ENCODE measurements at places on chromosomes 7 and 10.

DNA sequence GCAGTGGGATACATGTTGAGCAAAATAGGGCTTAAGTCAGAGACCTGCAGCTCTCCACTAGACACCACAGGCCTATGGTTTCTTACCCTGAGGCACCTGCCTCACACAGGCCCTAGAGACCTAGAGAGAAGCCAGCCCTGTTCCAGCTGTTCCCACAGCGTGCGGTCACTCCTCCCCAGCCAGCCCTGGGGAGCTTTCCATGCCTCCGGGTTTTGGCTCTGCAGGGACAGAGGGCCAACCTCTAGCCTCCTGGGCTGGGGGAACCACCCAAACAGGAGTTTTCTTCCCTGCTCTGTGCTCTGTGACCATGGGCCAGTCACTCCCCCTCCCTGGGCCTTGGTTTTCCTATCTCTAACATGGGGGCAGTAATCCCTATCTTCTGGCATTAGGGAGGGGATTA is 33.0 kb downstream of the SH2B2 start:
- H3K4me3 ChIP-seq = no peak overlapping the region
- H3K36me3 ChIP-seq = peaks cover 5% of the 10 kb centered on the region
- no peak for DNase-seq
- H3K27me3 ChIP-seq = no peaks in the 10 kb centered on the region

- no peaks in the 10 kb centered on the region for H3K27me3 ChIP-seq
- no peak overlapping the region for H3K27ac ChIP-seq
- H3K4me3 ChIP-seq = no peak overlapping the region
- H3K36me3 ChIP-seq = peaks cover 10% of the 10 kb centered on the region
These were observed 11.6 kb downstream of the BET1 start for GRCh38 chr7:93992421-93993110.

- no peak overlapping the region for H3K27ac ChIP-seq
- no peaks in the 10 kb centered on the region for H3K36me3 ChIP-seq
- no peaks in the 10 kb centered on the region for H3K27me3 ChIP-seq
- H3K4me3 ChIP-seq = no peak overlapping the region
- peaks cover 27% of the 10 kb centered on the region for H3K4me1 ChIP-seq
These were observed 21.2 kb downstream of the CEP41 start for GRCh38 chr7:130419658-130420057.

DNA sequence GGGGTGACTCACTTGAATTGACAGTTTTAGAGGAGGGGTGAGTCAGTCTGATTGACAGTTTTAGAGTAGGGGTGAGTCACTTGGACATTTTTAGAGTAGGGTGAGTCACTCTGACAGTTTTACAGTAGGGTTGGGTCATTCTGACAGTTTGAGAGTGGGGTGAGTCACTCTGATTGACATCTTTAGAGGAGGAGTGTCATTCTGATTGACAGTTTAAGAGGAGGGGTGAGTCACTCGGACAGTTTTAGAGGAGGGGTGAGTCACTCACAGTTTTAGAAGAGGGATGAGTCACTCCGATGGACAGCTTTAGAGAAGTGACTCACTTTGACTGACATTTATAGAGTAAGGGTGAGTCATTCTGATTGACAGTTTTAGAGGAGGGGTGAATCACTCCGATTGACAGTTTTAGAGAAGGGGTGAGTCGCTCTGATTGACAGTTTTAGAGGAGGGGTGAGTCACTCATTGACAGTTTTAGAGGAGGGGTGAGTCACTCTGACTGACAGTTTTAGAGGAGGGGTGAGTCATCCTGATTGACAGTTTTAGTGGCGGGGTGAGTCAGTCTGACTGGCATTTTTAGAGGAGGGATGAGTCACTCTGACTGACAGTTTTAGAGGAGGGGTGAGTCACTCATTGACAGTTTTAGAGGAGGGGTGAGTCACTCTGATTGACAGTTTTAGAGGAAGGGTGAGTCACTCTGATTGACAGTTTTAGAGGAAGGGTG is 595.9 kb downstream of the DNAJB6 start:
- peaks cover 21% of the 10 kb centered on the region for H3K27me3 ChIP-seq
- no peak for DNase-seq
- H3K36me3 ChIP-seq = no peaks in the 10 kb centered on the region
- H3K4me1 ChIP-seq = no peaks in the 10 kb centered on the region
- no peak overlapping the region for H3K4me3 ChIP-seq

DNA sequence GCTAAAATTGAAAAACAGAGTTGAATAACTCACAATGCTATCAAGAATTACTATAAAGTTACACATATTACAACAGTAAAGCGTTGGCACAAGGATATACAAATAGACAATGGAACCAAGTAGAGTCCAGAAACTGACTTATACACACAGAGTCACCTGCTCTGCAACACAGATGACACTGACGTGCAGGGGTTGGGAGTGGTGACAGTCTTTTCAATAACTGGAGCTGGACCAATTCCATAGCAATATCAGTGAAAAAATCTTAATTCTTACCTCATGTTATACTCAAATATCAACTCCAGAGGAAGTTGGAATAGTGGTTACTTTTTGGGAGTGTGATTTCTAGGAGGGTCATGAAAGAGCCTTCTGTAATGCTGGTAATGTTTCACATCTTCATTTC is 62.5 kb upstream of the NPY start:
- DNase-seq = no peak
- H3K4me3 ChIP-seq = no peak overlapping the region
- no peaks in the 10 kb centered on the region for H3K36me3 ChIP-seq
- H3K27me3 ChIP-seq = peaks cover 9% of the 10 kb centered on the region

DNA sequence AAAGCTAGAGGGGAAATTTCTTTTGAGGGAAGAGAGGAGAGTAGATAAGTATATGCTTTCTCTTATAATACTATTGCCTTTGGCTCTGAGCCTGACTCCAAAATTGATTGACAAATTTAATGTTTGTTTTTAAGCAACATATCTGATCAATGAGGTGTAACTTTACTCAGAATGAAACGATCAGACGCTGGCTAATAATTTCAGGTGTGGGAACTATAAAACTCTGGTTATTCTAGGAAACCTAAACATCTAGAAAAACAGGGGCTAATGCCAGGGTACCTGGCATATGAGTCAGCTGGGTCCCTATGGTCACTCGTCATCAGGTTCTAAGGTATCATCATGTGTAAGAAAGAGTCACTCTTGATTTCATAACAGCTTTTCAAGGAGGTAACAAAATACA is 139.7 kb downstream of the ATE1 start:
- H3K27me3 ChIP-seq = no peaks in the 10 kb centered on the region

DNA sequence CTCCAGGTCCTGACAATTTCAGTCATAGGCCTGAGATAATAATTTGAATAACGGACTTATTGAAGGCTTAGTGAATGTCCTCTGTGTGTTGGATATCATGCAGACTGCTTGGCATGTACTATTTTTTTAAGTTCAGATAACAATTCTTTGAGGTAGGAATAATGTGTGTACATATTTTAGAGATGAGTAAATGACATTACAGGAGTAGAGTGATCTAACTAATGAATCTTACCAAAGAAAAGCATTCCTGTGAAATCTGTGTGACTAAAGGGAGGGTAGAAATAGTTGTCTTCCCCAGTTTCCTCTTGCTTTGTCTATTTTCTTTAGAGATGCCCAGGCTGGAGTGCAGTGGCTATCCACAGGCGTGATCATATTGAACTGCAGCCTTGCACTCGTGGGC is 391.8 kb upstream of the ETV1 start:
- no peak for DNase-seq
- H3K27me3 ChIP-seq = no peaks in the 10 kb centered on the region
- H3K27ac ChIP-seq = no peak overlapping the region
- H3K4me1 ChIP-seq = no peaks in the 10 kb centered on the region
- no peaks in the 10 kb centered on the region for H3K36me3 ChIP-seq
- no peak overlapping the region for H3K4me3 ChIP-seq

- no peaks in the 10 kb centered on the region for H3K36me3 ChIP-seq
- no peak overlapping the region for H3K4me3 ChIP-seq
- no peak for DNase-seq
- no peaks in the 10 kb centered on the region for H3K27me3 ChIP-seq
These were observed 29.1 kb downstream of the GPRIN2 start for GRCh38 chr10:46527241-46527811.

DNA sequence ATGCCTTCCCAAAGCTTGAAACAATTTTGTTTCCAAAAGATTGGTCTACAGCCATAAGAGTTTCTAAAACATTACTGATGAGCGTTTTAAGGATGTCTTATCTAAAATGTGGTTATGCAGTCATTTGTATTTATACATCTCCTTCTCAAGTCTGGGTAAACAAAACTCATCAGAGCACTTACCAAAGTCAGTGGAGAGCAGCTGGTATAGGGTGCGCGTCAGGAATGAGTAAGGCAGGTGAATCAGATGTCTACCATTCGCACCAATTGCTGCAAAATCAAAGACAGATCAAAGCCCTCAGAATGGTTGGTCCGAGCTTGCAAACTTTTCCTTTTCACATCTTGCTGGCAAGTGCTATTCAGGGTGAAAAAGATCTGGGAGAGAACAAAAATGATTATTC is 65.6 kb upstream of the FAM171A1 start:
- peaks cover 18% of the 10 kb centered on the region for H3K4me1 ChIP-seq
- no peak overlapping the region for H3K4me3 ChIP-seq
- DNase-seq = no peak
- H3K36me3 ChIP-seq = peaks cover 4% of the 10 kb centered on the region
- no peak overlapping the region for H3K27ac ChIP-seq

DNA sequence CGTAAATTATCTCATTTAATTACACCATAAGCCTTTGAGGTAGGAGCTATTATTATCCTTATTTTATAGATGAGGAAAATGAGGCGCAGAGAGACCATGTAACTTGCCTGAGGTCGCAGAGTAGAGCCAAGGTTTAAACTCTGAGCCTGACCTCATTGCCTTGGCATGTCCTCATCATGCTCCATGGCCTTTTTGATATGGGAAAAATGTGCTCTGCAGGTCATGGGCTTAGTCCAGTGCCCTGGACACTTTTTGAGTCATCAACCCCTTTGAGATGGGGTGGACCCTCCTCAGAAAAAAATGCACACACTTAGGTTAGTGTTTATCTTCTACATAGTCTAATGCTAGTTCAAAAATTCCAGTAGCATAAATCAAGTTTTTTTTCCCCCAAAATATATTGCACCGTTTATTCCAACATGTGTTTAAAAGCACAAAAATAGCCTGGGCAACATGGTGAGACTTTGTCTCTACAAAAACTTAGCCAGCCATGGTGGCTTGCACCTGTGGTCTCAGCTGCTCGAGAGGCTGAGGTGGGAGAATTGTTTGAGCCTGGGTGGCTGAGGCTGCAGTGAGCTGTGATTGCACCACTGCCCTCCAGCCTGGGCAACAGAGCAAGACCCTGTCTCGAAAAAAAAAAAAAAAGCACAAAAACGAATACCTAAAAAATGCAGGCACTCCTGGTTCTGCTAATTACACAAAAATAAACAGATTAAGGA is 28.6 kb upstream of the TMEM178B start:
- no peaks in the 10 kb centered on the region for H3K4me1 ChIP-seq
- peaks cover 40% of the 10 kb centered on the region for H3K27me3 ChIP-seq
- no peak overlapping the region for H3K4me3 ChIP-seq
- no peak for DNase-seq

- no peak for DNase-seq
- H3K4me3 ChIP-seq = no peak overlapping the region
- no peaks in the 10 kb centered on the region for H3K27me3 ChIP-seq
- H3K4me1 ChIP-seq = no peaks in the 10 kb centered on the region
- no peak overlapping the region for H3K27ac ChIP-seq
These were observed 122.5 kb downstream of the RELN start for GRCh38 chr7:103866919-103867318.

- H3K27me3 ChIP-seq = peaks cover 10% of the 10 kb centered on the region
- no peak for DNase-seq
- H3K4me3 ChIP-seq = no peak overlapping the region
- no peak overlapping the region for H3K27ac ChIP-seq
- H3K36me3 ChIP-seq = peaks cover 5% of the 10 kb centered on the region
- no peaks in the 10 kb centered on the region for H3K4me1 ChIP-seq
These were observed 433.6 kb downstream of the ACTR3B start for GRCh38 chr7:153193144-153193595.

- DNase-seq = no peak
- no peak overlapping the region for H3K27ac ChIP-seq
- H3K27me3 ChIP-seq = peaks cover 59% of the 10 kb centered on the region
These were observed 18.3 kb downstream of the FAM171A1 start for GRCh38 chr10:15352836-15353235.

GRCh38 chr7:47444376-47445098 is 137.4 kb downstream of the TNS3 start:
- H3K4me3 ChIP-seq = no peak overlapping the region
- H3K27me3 ChIP-seq = no peaks in the 10 kb centered on the region
- peaks cover 4% of the 10 kb centered on the region for H3K36me3 ChIP-seq
- H3K27ac ChIP-seq = no peak overlapping the region
- no peaks in the 10 kb centered on the region for H3K4me1 ChIP-seq
- no peak for DNase-seq

- no peak for DNase-seq
- no peaks in the 10 kb centered on the region for H3K4me1 ChIP-seq
- H3K27ac ChIP-seq = no peak overlapping the region
These were observed 1151.8 kb downstream of the TYW1 start for GRCh38 chr7:68148440-68148839.

DNA sequence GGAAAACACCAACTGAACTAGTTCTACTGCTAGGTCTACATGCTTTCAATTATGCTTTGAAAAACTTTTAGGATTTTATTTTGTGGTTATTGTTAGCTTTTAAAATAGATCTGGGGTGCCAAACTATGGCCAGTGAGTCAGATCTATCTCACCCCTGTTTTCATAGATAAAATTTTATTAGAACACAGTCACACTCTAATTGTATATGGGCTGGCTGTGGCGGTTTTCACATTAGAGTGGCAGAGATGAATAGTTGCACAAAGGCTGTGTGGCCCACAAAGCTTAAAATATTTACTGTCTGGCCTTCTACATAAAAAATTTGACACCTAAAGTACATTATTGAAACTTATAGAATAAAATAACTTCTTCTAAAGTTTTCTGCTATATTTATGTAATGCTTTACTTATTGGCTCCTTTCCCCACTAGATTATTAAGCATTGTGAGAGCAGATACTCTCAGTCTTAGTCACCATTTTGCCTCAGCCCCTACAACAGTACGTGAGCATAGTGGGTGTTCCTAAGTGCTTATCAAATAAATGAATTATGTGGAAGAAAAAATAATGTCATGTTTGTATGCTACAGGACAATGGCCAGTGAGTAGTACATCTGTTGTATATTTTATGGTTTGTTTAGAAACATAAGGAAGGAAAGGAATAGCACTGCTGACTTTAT is 5.4 kb upstream of the SUV39H2 start:
- H3K36me3 ChIP-seq = peaks cover 27% of the 10 kb centered on the region
- no peaks in the 10 kb centered on the region for H3K27me3 ChIP-seq
- H3K4me3 ChIP-seq = no peak overlapping the region
